Epithelial cell of esophagus (primary cell): ENCODE measurements at places on chromosomes 6 and 20.

DNA sequence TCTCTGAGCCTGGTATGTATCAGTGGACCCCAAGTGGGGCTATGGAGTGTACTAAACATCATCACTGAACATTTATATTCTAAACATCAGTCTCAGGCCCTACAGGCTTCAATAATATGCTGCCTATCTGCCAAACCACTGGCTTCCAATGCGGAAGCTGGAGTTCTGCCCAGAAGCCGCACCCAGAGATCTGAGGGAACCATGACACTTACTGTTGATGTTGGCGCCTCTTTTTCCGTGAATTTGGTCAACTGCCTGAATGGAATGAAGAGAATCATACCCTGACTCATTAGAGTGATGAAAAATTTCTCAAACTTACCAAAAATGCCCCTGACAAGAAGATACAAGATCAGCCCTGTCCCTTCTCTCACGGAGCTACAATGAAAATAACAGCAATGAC is 66.2 kb downstream of the SLC22A23 start:
- DNase-seq: peak; percentile 97

DNA sequence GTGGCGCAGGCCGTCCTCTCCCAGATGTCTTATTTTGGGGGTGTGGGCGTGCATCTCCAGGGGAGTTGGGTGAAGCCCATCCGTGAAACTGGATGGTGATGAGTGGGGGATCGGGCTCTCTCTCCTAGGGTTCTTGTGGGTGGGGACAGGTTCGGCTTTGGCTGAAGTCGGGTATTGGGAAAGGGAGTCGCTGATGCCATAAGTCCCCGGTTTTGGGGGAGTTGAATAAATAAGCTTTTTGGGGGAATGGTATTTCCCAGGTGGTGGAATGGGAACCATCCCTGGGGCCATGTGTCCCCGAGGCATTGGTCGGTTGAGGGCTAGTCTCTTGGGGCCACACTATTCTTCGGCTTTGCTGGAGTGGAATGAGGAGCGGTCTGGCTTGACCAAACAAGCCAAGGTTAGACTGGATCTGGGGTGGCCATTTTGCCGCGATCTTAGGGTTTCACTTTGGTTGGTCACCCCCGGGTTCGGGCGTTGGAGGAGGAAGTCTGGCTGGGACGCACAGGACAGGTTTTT is 481 bp downstream of the ZNF133 start:
- DNase-seq: peak; percentile 16

GRCh38 chr20:44914924-44915323 is 5.1 kb downstream of the PABPC1L start:
- DNase-seq: no peak

- no peak for DNase-seq
These were observed 621.8 kb downstream of the BCKDHB start for GRCh38 chr6:80728101-80728750.

DNA sequence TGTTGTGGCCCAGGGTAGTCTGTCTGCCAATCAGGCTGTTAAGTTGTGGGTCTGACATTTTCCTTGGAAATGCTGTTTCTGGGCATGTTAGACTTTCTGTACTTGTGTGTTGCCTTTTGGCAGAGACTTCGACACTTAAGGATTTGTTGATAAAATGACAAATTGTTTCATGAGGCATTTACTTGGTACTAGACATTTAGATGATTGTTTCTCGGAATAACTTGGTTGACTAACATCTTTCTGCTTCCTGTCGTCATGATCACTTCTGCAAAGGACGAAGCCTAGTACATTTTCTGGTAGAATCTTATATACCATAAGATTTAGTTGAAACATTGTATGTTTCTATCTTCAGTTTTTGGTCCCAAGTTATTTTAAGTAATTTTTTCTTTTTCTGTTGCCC is 34.1 kb downstream of the UTRN start:
- DNase-seq: no peak

DNA sequence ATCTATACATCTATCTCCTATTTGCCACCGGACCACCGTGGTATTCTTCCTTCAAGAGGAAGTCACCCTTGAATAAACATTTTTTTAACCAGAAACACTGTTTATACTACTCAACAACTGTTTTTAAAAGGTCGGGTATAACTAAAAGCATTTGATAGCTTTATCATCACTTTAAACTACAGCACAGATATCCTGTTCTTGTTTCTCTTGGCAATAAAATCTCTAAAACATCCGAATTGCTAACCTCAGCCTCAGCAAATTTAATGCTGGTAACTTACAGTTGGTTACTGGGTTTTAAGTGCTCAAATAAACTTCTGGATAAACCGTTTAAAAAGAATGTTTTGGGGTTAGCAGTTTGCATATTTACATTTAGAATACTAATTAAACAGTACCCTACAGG is 20.4 kb downstream of the ZUP1 start:
- DNase-seq: no peak

DNA sequence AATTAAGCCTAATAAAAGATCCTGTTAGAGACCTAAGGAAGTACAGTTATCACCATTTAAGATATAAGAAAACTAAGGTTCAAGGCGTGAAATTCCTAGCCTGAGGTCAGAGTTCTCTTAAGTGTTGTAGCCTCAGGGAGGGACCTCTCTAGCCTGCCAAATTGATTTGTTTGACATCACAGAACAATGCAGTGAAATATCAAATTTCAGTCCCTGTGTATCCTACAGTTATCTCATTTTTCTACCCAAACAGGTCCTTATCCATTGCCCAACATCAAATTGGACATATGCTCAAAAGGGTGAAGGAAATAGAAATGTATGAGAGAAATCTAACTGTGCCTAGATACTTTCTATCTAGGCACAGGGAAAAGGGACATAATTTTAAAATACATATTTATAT is 63.0 kb downstream of the NCOA7 start:
- no peak for DNase-seq

DNA sequence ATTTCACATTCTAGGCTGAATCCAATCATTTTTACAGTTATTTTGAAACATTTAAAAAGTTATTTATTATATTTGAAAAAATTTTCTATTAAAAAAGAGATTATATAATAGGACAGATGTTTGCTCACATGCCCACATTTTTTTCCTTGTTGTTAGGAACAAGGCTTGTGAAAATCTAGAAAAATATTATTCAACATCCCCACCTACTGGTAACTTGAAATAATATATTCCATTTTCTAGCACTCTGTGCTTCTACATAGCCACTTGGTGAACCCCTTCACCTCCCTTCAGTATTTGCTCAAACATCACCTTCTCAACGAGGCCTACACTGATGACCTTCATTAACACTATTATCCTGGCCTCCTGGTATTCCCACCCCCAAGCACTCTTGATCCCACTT is 18.3 kb upstream of the GPRC6A start:
- DNase-seq: peak; percentile 44

DNA sequence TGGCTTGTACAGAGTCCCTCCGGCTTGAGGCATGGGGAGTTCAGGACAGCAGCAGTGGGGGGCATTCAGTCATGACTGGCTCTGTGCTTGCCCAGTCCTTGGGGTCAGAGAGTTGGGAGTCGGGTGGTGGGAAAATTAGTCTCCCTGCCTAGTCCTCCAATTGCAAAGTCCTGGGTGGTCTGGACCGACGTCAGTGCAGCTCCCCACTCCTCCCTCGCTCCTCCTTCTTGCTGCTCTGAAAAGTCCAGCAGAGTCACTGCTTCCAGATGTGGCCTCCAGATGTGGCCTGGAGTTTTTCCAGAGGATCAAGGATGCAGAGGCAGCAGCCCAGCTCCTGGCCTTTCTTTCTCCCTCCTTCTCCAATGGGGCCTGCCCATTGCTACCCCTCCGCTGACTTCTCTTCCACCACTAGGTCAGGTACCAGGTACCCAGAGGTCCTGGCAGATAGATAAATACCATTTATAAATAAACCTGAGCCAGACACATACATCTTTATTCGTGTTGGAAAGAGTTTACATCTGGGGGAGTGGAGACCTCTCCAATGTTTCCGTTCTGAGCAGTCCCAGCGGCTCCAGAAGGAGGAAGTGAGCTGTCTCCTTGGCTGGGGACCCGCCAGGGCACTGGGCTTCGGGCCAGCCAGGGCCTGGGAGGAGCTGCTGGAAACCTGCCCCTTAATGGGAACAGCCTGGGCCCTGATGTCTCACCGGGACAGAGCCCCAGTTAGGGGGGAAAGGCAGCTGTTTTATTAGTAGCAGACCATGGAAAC is 49.0 kb upstream of the RNF24 start:
- peak; percentile 68 for DNase-seq

- no peak for DNase-seq
These were observed 6.4 kb downstream of the NHSL1 start for GRCh38 chr6:138492871-138493270.

DNA sequence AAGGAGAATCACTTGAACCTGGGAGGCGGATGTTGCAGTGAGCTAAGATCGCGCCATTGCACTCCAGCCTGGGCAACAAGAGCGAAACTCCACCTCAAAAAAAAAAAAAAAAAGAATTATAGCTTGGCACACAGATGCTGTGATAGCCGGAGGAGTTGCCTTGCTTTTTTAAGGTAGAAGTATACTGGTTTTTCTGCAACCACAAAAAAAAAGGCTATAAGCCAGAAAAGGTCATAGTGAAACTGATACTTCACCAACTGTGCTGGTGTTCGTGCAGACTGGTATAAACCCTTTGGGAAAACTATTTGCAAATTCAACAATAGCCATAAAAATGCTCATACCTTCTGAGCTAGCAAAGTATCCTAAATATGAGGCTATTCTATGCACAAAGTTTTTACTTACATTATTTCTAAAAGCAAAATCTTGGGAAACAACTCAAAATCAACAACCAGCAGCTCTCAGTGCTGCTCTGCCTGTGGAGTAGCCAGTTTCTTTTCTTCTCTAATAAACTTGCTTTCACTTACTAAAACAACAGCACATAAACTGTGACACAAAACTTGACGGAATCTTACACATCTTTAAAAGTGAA is 44.0 kb downstream of the B4GALT5 start:
- no peak for DNase-seq
